SHP77 treated with DMSO at 0.1 percent for 48 hours (cell line): ENCODE measurements at places on chromosomes 1 and 21.

GRCh38 chr1:220281159-220281574 lies 8.9 kb upstream of the RAB3GAP2 start:
- peak; percentile 34 for DNase-seq

GRCh38 chr1:61158591-61158990 lies 76.2 kb downstream of the NFIA start:
- DNase-seq: no peak

DNA sequence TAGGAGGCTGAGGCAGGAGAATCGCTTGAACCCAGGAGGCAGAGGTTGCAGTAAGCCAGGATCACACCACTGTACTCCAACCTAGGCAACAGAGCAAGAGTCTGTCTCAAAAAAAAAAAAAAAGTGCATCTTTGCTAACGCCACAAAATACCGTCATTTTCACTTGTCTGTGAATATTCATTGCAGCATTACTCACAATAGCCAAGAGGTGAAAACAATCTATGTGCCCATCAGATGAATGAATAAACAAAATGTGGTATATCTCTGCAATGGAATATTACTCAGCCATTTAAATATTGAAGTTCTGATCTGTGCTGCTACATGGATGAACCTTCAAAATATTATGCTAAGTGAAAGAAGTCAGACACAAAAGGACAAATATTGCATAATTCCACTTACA lies 7.9 kb upstream of the TIAM1 start:
- no peak for DNase-seq

DNA sequence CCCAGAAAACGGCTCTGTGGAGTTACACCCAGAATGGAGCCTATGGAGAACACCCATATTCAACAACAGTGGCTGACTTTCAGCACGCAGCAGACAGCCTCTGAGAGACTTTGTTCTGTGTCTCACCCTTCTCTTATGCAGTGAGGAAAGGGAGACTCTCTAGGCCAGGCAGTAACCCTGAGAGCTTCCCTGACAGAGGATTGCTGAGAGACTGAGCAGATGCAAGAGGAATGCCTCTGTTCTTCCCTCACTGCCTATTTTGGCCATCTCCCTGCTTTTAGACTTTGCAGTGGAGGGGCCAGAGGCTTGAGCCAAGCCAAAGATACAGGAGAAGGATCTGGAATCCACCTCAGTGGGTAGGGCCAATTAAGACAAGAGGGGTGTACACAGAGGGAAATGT lies 41.8 kb upstream of the SLC16A1 start:
- DNase-seq: no peak

- DNase-seq: no peak
Measured at GRCh38 chr1:96981181-96981580, 259.6 kb downstream of the PTBP2 start.

- DNase-seq: no peak
Measured at GRCh38 chr1:42168763-42169162, 4.2 kb upstream of the GUCA2A start.

GRCh38 chr1:3134381-3135072 lies 65.5 kb downstream of the PRDM16 start:
- DNase-seq: no peak

DNA sequence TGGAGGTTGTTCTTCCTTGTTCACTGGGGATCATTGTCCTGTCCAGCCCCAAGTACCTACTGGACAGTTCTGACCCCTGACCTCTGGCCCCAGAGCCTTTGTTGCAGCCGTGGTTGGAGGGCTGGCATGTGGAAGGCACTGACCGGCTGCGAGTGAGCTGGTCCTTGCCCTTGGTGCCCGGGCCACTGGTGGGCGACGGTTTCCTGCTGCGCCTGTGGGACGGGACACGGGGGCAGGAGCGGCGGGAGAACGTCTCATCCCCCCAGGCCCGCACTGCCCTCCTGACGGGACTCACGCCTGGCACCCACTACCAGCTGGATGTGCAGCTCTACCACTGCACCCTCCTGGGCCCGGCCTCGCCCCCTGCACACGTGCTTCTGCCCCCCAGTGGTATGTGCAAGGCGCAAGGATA lies 11.4 kb downstream of the TIE1 start:
- no peak for DNase-seq

- no peak for DNase-seq
Measured at GRCh38 chr1:32867671-32868070, 3.0 kb downstream of the FNDC5 start.

- no peak for DNase-seq
Measured at GRCh38 chr1:103424650-103425049, 100.8 kb upstream of the RNPC3 start.

DNA sequence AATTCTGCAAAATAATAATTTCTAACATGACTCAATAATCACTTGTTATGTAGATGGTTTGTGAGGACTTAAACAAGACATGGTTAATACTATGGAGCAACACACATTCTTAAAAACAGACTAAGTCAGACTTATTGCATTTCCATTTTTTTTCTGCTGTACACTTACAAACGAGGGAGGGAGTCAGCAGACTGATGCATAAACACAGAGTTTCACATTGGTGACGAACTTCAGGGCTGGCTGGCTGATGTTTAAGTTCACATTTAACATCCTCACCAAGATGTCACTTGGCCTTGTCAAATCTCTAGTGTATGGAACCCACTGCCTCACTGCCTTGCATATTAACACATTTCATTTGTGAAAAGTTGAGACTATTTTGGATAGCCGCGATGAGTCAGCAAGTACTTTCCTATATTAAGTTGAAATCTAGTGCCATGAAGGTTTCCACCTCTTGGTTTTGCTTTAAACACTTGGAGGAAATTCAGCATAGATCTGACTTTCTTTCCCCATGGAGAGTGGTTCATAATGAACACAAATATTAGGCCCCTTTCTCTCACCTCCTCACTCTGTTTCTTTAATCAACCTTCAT lies 337.5 kb upstream of the RUNX1 start:
- no peak for DNase-seq

DNA sequence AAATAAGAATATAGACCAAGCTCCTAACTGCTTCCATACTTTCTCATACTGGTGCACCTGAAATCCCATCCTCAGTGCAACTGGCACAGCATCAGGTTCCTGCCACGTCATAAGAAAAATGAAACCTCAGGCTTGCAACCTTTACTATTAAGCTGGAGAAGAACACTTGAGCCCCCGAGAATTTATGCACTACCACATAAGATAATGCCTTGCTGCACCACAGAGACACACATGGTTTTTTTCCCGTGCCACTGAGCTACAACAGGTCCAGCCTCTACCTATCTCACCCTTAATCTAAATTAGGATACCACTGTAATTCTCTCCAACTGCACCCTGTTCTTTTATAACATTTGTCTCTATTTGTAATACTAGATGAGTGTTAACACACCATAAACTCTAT lies 174.5 kb downstream of the DENND1B start:
- DNase-seq: no peak

DNA sequence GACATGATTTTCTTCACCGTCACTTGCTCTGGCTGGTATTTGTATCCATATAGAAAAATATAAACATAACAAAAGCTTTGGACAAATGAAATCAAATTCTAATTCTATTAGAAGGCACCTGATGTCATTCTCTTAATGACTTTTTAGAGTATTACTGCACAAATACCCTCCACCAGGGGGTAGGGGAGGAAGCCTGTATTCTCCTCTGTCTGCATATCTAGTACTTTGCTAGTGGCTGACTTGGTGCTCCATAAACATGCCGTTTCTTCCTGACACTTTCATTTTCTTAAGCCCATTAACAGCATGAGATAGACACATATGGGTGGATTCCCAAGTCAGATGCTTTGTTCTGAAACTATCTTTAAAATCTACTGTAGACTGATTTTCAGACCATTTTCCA lies 20.6 kb upstream of the KCNJ15 start:
- no peak for DNase-seq

DNA sequence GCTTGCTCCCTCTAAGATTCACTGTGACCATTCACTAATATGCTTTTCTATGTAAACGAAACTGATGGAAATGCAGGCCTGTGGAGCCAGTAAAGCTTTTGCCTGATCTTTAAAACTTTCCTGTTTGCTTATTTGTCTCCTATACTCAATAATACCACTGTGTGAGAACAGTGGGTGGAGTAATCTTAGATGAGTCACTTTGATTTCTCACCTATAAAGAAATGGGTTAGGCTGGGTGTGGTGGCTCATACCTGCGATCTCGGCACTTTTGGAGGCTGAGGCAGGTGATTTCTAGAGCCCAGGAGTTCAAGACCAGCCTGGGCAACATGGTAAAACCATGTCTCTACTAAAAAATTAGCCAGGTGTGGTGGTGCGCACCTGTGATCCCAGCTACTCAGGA lies 70.8 kb downstream of the RWDD3 start:
- DNase-seq: no peak

DNA sequence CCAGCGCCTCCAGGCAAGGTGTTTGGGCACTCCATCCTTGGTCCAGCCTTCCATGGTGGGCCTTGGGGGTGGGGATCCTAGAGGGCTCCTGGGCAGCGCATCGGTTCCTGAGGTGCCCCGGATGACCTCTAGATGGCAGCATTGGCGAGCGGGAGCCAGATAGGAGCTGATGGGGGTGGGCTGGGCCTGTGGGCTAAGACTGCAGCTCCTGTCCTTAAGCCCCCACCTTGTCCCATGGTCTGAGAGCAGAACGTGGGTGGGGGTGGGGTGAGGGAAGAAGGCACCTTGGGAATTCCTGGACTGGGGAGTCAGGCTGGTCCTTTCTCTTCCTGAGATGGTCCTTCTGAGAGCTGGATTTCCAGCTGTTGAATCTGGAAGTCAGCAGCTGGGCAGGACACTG lies 93.4 kb upstream of the CSF3R start:
- DNase-seq: no peak

GRCh38 chr1:19376428-19377372 lies 64.6 kb downstream of the SLC66A1 start:
- DNase-seq: no peak

DNA sequence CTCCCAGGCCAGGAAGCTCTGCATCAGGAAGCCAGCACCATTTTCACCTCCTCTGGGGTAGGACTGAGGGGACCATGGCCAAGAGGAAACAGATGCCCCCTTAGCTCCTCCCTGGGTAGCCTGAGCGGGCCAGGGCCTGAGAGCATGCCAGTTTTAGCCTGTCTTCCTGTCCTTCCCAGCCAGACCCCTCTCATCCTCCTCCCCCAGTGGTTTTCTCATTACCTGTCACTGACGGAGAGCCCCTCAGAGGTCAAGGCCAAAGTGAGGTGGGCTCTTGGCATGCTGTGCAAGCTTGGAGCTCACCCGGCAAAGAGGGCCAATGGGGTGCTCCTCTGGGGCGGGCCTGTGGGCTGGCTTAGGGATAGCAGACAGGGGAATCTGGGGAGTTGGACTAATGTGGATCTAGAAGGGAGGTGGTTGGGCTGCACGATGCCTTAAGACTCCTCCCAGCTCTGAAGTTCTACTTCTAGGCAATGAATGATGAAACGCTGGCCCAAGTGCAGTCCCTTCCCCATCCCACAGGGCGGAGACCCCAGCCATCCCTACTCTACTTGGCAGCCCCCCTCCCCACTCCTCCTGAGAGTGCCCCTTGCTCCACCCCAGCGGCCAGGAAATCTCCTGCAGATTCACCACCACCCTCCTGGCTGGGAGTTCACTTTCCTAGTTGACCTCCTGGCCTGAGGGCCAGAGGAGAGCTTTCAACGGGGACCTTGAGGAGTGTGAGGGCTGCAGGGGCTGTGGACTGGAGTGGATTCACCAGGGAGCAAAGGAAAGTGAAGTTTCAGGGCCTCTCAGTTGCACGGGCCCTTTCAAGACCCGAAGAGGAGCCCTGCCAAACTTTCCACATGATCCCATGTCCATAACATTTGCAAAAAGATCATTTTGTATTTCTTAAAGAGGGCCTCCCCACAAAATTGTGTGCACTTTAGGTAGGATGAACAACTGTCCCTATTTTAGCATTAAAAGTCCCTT lies 9.4 kb upstream of the LMNA start:
- no peak for DNase-seq

GRCh38 chr21:39660191-39660980 lies 47.6 kb downstream of the B3GALT5 start:
- peak; percentile 21 for DNase-seq

GRCh38 chr1:112464501-112464900 lies 44.3 kb upstream of the WNT2B start:
- DNase-seq: no peak

DNA sequence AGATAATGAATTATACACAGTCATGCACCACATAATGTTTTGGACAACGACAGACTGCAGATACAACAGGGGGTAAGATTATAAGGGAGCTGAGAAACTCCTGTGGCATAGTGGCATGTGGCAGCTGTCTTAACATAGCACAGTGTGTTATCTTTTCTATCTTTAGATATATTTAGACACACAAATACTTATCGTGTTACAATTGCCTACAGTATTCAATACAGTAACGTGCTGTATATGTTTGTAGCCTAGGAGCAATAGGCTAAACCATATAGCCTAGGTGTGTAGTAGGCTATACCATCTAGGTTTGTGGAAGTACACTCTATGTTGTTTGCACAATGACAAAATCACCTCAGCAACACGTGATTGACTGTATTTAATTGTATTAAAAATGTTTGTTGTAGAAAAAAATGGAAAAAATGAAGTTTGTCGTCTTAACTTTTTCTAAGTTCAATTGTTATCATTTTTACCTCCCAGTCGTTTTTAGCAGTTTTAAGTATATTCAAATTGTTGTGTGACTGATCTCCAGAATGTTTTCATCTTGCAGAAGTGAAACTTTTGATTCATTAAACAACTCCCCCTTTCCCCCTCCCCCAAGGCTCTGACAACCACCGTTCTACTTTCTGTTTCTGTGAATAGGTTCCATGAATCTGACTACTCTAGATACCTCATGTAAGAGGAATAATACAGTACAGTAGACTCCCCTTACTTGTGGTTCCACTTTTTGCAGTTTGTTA lies 351.0 kb upstream of the B3GALT2 start:
- DNase-seq: no peak

DNA sequence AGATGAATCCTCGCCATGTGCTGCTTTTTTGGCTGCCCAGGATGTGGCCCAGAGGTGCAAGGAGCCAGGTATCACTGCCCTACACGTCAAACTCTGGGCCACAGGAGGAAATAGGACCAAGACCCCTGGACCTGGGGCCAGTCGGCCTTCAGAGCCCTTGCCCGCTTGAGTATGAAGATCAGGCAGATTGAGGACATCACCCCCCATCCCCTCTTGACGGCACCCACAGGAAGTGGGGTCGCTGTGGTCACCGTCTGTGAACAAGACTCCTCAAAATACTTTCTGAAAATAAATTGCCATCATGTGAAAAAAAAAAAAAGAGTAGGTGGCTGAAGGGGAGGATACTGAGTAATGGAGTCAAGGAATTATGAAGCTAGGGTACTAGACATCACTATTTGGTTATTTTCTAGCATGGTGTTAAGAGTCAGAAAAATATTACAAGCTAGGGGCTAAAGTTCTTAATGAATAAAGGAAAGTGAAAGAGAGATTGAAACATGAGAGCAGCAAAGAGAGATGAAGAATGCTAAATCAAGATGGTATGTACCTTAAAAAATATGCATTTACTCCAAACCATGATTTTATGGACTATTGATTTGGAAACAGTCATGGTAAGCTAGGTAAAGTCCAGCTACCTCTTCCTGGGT lies 84.9 kb downstream of the CLEC20A start:
- no peak for DNase-seq

GRCh38 chr1:227349967-227350366 lies 31.7 kb upstream of the CDC42BPA start:
- DNase-seq: no peak
